ENCODE measurements at places on chromosomes 13 and 19. TPM values are rescaled to one million over a fixed set of nuclear protein-coding genes. Genes with fewer than 3 reads are reported as not detected.
A peak's percentile ranks its signal among the peaks of the same experiment; 100 is the strongest.

Gene OR7A5
- polyA plus RNA-seq: not detected

Gene MYBPC2
- not detected for polyA plus RNA-seq

Gene N4BP2L1
- polyA plus RNA-seq: 10.1 TPM

Gene OSCAR
- polyA plus RNA-seq: 0.77 TPM

Gene BEST2
- polyA plus RNA-seq: not detected

Gene DMKN
- polyA plus RNA-seq: 137 TPM

Gene ZNF497
- polyA plus RNA-seq: 1.7 TPM

Gene LRFN3
- 8.2 TPM for polyA plus RNA-seq

Gene CGB3
- not detected for polyA plus RNA-seq

Gene CFAP97D2
- not detected for polyA plus RNA-seq

Gene AP2S1
- 226 TPM for polyA plus RNA-seq

Gene DGKH
- 1.7 TPM for polyA plus RNA-seq

Gene FSD1
- 1.1 TPM for polyA plus RNA-seq

Gene STK24
- 56.7 TPM for polyA plus RNA-seq

Gene GPATCH1
- 4.3 TPM for polyA plus RNA-seq

Gene PABPC3
- not detected for polyA plus RNA-seq

GRCh38 chr19:10070730-10071446, 15.2 kb upstream of the SHFL start:
- DNase-seq: no peak

- DNase-seq: no peak
Observed at GRCh38 chr13:51396352-51396751, 56.5 kb downstream of the INTS6 start.

DNA sequence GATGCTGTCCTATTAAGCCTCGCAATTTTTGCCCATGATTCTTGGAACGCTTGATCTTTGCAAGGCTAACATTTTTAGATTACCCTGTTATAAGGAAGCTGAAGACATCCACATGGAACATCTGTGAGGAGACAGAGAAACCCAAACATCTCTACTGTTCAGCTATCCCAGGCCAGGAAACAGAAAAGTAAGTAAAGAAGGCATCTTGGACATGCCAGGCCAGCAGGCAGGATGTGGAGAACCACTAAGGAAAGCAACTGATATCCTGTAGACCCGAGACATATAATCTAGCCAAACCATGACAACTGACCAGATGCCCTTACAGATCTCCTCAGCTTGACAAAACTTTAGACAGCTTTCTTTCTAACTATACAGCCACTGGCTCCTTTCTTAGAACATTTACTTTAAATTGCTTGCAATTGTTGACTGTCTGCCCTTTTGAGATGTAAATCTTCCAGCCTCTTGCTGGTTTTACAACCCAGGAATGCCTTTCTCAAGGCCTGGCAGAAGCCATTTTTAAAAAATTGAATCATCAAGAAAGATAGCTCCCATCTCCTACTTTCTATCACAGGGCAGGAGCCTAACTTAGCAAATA, 255.8 kb upstream of the DACH1 start:
- DNase-seq: no peak

DNA sequence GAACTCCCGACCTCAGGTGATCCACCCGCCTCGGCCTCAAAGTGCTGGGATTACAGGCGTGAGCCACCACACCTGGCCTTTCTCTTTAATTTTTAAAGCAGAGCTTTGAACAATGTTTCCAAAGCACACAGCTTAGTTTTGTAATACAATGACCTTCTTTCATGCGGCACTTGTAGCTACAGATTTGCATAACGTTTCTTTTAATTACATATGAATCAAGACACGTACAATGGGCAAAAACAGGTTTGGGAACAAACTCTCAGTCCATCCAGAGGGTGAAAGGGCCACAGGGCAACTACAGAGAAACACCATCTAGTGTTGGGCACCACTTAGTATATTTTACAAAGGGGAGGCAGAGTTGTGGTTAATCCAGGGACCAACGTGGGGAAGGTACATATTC, 19.0 kb upstream of the S1PR4 start:
- no peak for DNase-seq

- DNase-seq: peak; percentile 72
Observed at GRCh38 chr13:75550159-75550567, 572 bp downstream of the UCHL3 start.

DNA sequence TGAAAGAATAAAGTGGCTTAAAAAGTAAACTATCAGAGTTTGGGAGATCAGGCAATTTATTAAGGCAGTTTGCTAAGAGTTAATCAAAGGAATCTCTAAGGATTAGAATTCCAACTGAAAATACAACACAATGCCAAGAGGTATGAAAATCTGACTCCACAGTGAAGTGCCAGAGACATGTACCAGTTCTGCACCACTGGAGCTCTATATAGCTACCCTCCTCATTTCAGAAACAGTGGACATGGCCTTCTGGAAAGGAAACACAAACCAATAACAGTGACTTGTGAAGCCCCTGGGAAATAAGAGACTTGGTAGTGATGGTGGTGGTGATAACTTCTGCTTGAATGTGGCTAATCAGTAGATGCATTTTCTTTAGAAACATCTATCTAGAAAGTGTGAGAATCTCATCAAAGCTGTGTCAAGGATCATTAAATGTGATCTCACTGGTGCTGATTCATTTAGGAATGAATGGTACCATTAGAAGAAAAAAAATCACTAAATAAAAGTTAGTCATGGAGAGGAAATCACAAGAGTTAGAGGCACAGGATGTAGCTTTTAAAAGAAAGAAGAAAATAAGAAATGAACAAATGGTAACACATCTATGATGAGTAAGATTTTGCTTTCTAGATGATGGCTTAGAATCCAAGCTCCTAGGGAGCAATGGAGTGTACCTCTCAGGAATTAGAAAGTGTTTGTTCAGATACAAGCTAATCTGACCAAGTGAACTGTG, 20.1 kb upstream of the N4BP2L1 start:
- DNase-seq: no peak

DNA sequence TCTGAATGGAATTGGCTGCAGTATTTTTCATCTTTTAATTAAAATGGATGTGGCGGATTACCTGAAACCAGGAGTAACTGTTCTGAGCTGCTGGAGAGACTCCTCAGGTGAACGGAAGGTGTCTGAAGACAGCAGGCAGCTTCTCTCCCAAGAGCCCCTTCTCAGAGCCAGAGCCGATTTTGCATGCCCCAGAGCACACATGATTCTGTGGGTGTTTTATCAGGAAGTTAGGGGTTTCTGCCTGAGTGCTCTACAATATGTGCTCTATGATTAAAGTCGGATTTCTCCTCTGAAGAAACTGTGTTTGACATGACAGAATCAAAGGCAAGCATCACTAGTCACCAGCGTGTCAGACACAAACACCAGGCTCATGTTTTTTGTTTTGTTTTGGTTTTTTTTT, 60.7 kb upstream of the MCF2L start:
- no peak for DNase-seq

DNA sequence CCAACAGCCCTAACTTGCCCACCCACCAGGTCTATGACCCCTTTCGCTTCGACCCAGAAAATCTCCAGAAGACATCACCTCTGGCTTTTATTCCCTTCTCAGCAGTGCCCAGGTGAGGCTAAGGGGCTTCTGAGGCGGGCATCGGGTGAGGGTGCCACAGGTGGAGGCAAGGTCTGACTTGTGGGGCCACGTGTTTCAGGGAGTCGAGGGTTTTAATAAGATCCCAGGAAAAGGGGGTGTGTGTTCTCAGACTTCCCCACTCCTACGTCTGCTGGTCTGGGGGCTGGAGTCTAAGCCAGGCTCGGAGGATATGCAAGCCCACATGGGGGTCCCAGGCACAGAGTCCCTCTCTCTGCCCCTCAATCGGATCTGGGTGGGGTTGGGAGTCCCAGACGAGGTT, 30.9 kb upstream of the CYP4F8 start:
- no peak for DNase-seq

DNA sequence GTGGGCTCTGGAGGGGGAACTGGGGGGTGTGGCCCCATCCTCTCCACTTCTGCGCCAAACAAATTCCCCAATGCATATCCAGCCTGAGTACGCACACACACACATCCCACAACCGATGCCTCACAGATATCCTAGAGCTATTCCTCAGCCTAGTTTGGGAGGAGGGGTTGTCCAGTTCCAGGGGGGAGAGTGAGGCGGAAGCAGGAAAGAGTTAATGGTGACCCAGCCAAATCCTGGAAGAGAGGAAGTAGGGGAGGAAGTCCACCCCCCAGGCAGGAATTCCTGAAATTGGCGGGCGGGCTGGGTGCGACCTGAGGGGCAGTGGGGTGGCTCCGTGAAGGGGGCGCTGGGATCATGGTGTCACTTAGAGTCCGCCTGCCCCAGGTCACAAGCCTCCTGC, 897 bp downstream of the GPR4 start:
- DNase-seq: no peak

DNA sequence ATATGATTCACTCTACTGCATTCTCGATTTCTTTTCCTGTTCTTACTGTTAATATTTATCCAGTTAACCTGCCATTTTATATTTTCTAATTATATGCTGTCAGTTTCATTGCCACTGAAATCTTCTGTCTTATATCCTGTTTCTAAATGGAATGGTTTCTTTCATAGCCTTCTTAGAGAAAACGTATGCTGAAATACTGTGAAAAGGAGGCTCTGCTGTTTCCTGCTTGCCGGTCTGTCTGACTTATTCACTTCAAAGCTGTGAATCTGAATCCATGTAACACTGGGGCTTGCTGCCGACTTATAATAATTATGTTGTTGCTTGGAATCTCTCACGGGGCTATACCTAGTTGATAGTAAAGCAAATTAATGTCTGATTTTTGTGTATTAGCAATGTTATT, 80.0 kb downstream of the GPR12 start:
- no peak for DNase-seq

DNA sequence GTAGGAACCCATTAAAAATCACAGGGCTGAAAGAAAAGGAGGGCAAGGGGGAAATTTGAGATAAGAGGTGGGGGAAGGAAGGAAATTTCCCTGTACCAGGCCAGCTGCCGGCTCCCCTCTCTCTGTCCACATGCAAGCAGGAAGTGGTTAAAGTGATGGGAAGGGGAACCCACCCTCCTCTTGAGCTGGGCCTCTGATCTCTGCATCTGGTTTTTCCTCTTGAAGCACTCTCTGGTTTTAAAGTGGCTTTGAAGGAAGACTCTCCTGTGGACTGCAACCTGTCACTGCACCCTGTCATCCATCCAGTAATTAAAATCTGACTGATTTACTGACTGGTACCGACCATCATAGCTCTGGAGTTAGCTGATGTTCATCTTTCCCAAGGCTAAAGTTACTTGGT, 239.6 kb downstream of the TSHZ3 start:
- no peak for DNase-seq

GRCh38 chr19:11463391-11463790, 17.5 kb downstream of the ELAVL3 start:
- DNase-seq: no peak

- no peak for DNase-seq
Observed at GRCh38 chr13:33721724-33722123, 96.2 kb upstream of the RFC3 start.

- no peak for DNase-seq
Observed at GRCh38 chr13:59979589-59979988, 184.1 kb downstream of the DIAPH3 start.

DNA sequence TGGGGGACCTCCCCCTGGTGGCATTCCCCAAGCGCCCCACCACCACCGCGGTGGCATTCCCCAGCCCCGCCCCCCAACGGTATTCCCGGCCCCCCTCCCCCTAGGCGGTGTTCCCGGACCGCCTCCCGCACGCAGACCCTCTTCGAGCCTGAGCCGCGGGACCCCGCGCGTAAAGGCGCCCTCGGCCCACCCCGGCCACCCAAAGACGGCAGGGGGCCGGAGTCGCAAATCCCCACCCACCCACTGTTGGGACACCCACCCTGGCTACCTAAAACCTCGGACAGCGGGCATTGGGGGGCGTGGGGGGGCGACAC, 22.4 kb downstream of the OLFM2 start:
- DNase-seq: no peak

- DNase-seq: no peak
Observed at GRCh38 chr19:15296353-15296752, 36.0 kb downstream of the BRD4 start.

DNA sequence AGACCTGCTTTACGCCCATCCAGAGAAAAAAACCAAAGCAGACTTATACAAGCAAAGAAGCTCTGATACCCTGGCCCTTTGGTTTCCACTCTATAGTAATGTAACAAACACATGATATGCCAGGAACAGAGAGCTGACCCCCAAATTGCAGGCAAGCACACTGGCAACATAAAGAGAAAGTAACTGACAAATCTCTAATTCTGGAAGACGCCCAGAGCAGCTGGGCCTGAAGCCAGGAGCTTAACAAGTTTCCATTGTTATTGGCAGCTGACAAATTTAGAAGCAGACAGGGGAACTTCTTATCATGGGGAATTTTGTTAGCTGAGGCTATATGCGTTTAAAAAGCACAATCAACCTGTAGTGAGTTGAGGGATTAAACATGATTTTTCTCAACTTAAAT, 158.0 kb downstream of the DLEU7 start:
- no peak for DNase-seq

DNA sequence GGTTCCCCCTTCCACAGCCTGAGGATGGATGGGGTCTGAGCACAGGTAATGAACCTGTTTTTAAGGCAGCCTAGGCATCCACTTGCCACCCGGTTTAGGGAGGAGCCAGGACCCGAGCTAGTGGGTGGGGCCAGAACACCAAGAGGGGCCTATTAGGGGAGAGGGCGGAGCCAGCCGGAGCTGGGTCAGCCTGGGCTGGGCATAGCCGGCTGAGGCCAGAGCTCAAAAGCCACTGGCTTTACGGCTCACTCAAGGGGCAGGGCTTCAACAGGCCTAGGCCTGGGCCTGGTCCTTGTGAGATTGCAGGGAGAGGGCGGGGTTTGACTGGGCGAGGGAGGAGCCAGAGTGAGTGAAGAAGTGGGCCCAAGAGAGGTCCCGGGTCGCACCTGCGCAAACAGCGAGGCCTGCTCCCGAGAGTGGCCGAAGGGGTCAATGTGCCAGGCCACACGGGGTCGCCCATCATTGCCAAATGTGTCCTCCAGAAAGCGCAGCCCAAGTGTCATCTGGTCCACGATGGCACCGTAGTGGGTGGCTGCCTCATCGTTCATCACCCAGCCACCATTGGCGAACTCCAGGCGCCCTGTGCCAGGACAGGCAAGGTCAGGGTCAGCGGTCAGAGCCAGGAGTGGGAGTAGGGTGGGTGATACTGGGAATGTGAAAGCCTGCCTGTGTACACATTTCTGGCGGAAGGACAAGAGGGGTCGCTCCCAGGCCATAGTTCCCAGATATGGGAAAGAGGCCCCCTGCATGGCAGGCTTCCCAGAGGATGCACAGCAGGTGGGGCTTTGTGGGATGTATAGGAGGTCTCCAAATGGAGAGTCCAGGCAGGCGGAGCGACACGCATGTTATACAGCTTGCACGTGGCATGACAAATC, 1.9 kb downstream of the MAN2B1 start:
- DNase-seq: no peak

DNA sequence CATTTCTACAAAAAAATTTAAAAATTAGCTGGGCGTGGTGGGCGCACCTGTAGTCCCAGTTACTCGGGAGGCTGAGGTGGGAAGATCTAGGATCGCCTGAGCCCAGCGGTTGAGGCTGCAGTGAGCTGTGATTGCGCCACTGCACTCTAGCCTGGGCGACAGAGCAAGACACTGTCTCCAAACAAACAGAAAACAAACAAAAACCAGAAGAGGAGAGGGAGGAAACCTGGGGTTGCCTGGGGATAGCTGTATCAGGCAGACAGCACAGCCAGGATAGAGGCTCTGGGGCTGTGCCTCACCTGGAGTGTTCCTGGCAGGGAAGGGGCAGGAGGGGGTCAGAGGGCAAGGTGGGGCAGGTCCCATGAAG, 2.6 kb upstream of the POLR2E start:
- DNase-seq: no peak

Data from kidney (tissue), 22 donors.